Activated CD8-positive, alpha-beta memory T cell treated with anti-CD3 and anti-CD28 coated beads, Interleukin-2, amount 10 ng/mL, durations not matched to agents 7 days and 5 days (primary cell): ENCODE measurements at places on chromosomes 5 and 9.

GRCh38 chr5:43110606-43111170, 10.0 kb upstream of the ZNF131 start:
- no peak overlapping the region for H3K4me3 ChIP-seq
- H3K4me1 ChIP-seq = peaks cover 26% of the 10 kb centered on the region
- no peaks in the 10 kb centered on the region for H3K27me3 ChIP-seq
- H3K36me3 ChIP-seq = no peaks in the 10 kb centered on the region
- DNase-seq = no peak

GRCh38 chr9:74697535-74697934, 190.2 kb downstream of the TRPM6 start:
- peaks cover 10% of the 10 kb centered on the region for H3K27me3 ChIP-seq
- no peak overlapping the region for H3K27ac ChIP-seq
- no peak overlapping the region for H3K4me3 ChIP-seq

GRCh38 chr9:112615584-112616266, 102.2 kb downstream of the INIP start:
- H3K4me3 ChIP-seq = no peak overlapping the region
- H3K27me3 ChIP-seq = no peaks in the 10 kb centered on the region
- H3K27ac ChIP-seq = no peak overlapping the region
- peaks cover 6% of the 10 kb centered on the region for H3K4me1 ChIP-seq
- H3K36me3 ChIP-seq = peaks cover 2% of the 10 kb centered on the region

DNA sequence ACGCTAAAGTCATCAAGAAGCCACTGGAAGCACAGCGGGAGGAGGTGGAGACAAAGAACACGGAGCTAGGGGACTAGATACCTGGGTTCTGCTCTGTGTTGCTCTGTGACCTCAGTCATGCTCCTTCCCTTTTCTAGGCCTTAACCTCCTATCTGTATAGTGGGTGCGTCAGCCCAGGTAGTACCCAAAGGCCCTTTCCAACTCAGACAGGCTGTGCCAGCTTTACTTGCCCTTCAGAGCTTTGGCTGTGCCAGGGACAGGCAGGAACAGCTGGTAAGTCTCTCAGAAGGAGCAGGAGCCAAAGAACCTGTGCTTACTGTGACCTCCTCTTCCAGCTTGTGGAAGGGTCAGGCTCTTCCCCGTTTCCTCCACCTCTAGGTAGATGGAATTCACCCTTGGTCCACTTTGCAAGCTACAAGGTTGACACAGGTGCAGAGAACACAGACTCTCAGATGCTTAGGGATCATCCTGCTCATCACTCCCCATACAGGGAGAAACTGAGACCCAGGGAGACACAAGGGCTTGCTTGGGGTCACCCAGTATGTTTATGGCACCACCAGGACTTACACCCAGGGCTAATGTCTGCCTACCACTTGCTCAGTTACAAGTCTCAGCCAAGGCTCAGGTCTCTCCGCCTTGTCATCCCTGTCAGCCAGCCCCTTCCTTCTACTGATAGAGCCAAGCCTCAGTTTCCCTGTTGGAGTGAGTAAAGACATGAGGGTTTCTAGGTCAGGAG, 1.7 kb downstream of the CCDC69 start:
- no peak for DNase-seq
- peaks cover 66% of the 10 kb centered on the region for H3K4me1 ChIP-seq
- H3K36me3 ChIP-seq = peaks cover 34% of the 10 kb centered on the region
- H3K27me3 ChIP-seq = no peaks in the 10 kb centered on the region
- peak overlapping the region; percentile 93 for H3K4me3 ChIP-seq
- peak overlapping the region; percentile 91 for H3K27ac ChIP-seq

DNA sequence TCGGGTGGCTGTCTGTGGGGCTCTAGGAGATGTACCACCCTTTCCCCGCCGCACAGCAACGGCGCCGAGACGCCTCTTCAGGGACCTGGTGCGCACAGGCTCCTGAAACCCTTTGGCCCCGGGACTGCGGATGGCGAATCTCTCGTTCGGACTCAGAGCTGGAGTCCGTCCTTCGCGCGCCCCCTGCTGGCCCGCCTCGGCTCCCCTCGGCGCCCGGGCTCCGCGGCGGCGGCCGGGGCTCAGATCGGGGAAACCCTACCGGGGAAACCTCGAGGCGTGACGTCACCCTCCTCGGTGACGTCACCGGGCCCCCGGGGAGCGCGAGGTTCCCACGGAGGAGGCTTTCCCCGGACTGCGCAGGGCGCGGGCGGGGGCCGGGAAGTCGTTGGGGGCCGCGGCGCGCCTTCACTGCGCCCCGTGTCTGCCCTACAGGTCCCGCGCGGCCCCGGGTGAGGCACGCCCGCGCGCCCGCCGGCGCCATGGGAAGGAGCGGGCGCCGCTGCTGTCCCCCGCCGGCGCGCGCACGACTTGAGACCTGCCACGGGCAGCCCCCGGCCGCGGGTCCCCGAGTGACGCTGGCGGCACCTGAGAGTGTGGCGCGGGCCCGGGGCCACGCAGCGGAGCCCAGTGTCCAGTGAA, 7.9 kb downstream of the PRR7 start:
- DNase-seq = peak; percentile 93
- no peak overlapping the region for H3K27ac ChIP-seq
- H3K4me3 ChIP-seq = peak overlapping the region; percentile 78
- peaks cover 18% of the 10 kb centered on the region for H3K4me1 ChIP-seq

DNA sequence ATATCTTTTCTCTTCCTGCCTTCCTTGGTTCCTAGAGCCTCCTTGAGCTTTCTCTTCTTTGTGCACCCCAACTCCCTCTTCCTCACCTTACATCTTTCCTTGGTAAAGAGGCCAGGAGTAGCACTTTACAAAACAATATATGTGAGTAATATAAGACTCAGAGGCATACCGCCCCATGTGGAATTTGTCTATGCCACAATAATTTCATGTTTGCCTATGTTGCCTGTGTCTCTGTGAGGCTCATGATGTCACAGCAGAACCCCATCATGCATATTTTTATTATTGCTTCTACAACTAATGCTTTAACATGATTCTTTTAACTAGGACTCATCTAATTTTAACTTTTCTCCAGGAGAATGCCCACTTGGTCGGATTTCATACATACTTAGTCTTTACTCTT, 15.0 kb upstream of the LVRN start:
- H3K4me3 ChIP-seq = no peak overlapping the region
- H3K36me3 ChIP-seq = no peaks in the 10 kb centered on the region
- peaks cover 6% of the 10 kb centered on the region for H3K27me3 ChIP-seq
- no peak overlapping the region for H3K27ac ChIP-seq
- DNase-seq = no peak

DNA sequence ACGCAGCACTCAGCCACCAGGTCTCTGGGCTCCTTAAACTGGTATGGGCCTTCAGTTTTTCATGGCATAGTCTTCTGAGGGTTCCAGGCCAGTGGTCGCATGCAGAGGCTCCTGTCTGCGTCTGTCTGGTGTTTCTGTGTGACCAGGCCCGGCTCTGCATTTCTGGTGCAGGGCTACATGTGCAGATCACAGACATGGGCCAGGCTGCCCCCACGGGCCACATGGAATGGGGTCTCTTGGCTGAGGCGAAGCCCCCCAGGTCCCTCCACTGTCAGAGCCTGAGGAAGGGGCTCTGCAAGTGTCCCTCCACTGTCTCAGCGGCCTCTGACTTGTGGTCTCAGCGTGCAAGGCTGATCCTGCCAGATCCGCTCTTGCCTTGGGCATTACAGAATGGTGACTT, 15.6 kb upstream of the CARD19 start:
- H3K27me3 ChIP-seq = no peaks in the 10 kb centered on the region
- DNase-seq = peak; percentile 33
- H3K4me1 ChIP-seq = peaks cover 39% of the 10 kb centered on the region
- peaks cover 49% of the 10 kb centered on the region for H3K36me3 ChIP-seq
- H3K4me3 ChIP-seq = no peak overlapping the region
- H3K27ac ChIP-seq = no peak overlapping the region

DNA sequence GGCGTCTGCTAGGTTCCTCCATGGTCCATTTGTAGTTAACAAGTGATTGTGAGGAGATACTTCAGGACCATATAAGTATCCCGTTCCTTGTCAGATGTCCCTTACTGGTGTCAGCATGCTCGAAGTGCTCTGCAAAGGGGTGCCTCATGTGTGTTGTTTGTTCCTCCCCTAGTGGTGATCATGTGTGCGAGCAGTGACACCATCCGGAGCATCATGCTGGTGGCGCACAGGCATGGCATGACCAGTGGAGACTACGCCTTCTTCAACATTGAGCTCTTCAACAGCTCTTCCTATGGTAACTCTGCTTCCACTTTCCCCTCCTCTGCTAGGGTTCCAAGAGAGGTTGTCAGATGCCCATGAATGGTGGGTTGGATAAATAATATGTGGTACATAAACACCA, 13.4 kb downstream of the NPR3 start:
- no peak for DNase-seq
- H3K36me3 ChIP-seq = no peaks in the 10 kb centered on the region
- H3K27ac ChIP-seq = no peak overlapping the region
- peaks cover 10% of the 10 kb centered on the region for H3K27me3 ChIP-seq
- H3K4me3 ChIP-seq = no peak overlapping the region
- H3K4me1 ChIP-seq = no peaks in the 10 kb centered on the region

GRCh38 chr9:87894998-87895625, 12.4 kb downstream of the SPATA31E1 start:
- no peak overlapping the region for H3K27ac ChIP-seq
- no peak overlapping the region for H3K4me3 ChIP-seq
- no peaks in the 10 kb centered on the region for H3K36me3 ChIP-seq
- H3K27me3 ChIP-seq = peaks cover 18% of the 10 kb centered on the region
- H3K4me1 ChIP-seq = no peaks in the 10 kb centered on the region
- DNase-seq = no peak

GRCh38 chr9:117425566-117425965, 10.7 kb upstream of the ASTN2 start:
- no peak for DNase-seq
- no peak overlapping the region for H3K27ac ChIP-seq
- H3K27me3 ChIP-seq = no peaks in the 10 kb centered on the region

- H3K4me1 ChIP-seq = no peaks in the 10 kb centered on the region
- no peak for DNase-seq
- peaks cover 24% of the 10 kb centered on the region for H3K27me3 ChIP-seq
- H3K4me3 ChIP-seq = no peak overlapping the region
- H3K36me3 ChIP-seq = no peaks in the 10 kb centered on the region
Observed at GRCh38 chr9:34773955-34774354, 64.0 kb upstream of the CCL21 start.

DNA sequence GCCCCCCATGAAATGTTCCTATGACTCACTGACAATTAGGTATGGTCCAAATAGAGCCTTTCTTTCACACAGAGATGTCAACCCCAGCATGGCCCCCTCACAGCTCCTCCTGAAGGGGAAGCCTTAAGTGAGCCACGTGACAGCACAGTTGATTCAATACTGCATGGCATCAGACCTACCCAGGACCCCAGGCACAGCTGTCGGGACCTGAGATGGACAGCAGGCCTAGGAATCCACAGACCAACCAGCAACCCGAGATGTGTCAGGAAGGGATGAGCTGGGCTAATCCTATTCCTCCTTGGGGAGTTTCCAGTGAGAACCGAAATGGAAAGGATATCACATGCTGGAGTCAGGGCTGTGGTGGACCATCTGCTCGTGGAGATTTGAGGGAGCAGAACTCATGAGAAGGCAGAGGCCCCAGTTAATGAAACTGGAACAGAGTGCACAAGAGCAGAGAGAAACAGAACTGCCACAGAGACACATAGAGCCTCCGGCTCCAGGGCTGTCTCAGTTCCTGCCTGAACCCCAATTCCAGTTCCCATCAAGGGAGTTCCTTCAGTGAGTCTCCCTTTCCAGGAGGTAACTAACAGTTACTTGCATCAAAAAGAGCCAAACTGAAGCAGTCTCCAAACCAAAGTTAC, 42.1 kb upstream of the SMIM23 start:
- no peaks in the 10 kb centered on the region for H3K36me3 ChIP-seq
- H3K27me3 ChIP-seq = peaks cover 3% of the 10 kb centered on the region
- no peak overlapping the region for H3K27ac ChIP-seq
- no peaks in the 10 kb centered on the region for H3K4me1 ChIP-seq
- H3K4me3 ChIP-seq = no peak overlapping the region
- no peak for DNase-seq

- no peaks in the 10 kb centered on the region for H3K27me3 ChIP-seq
- H3K4me3 ChIP-seq = no peak overlapping the region
- no peaks in the 10 kb centered on the region for H3K36me3 ChIP-seq
- no peak overlapping the region for H3K27ac ChIP-seq
- H3K4me1 ChIP-seq = no peaks in the 10 kb centered on the region
- DNase-seq = no peak
Observed at GRCh38 chr5:11494340-11494739, 409.9 kb downstream of the CTNND2 start.
